ENCODE measurements at places on chromosomes 7 and 10.

GRCh38 chr10:62503872-62504271 is 129.7 kb downstream of the ZNF365 start:
- no peak for DNase-seq

- DNase-seq = no peak
Measured at GRCh38 chr10:37765216-37765615, 92.2 kb downstream of the ZNF248 start.

DNA sequence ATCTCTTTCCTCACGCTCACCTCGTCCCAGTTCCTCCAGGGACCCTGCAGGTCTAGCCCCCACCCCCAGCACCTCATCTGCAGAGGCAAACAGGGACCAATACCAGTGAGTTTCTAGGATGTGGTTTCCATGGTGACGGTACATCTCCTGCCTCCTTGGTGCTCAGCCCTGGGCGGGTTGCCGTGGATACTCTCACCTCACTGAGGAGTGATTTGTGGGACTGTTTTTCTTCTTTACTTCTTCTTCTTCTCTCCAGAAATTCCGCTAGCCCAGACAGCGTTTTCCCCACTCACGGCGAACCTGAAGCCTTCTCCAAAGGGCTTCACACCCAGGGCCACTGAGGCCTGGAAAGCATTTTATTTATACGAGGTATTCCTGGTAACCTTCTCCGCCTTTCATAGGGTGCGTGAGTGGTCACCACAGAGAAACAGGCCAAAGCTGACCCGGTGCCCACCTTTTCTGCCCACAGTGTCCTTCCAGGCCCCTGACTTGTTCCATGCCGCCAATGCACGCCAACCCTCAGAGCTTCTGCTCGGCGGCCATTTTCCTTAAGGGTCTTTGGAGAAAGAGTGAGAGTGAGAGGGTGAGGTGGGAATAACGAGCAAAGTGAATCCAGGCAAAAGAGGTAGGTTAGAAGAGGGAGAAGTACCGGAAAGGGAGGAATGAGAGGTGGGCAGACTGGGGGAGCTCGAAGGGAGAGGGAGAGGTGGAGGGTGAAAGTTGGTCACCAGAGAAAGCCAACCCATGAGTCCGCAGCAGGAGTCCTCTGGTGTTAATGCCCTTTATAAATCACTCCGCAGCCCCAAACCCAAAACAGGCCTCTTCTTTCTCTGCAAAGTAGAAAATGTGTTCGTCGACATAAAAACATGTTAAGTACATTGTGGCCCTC is 15.5 kb downstream of the FAM241B start:
- DNase-seq = no peak

DNA sequence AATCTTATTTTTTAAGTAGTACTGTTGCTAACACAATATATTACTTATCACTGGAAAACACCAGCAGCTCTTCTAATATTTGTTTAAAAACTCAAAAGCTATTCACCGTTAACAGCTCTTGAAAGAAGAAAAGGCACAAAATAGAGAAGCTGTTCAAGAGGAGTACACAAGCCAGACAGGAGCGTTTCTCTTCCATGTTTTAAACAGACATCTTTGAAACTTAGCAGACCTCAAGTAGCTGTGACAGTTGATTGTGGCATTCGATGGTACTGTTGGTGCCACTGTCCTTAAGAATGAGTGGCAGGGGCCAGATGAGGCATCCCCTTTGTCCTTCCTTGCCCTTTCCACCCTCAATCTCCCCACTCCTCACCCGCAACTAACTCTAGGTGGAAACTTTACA is 81.6 kb upstream of the PRR15 start:
- no peak for DNase-seq

- DNase-seq = no peak
Measured at GRCh38 chr7:155132431-155132830, 62.3 kb downstream of the HTR5A start.

GRCh38 chr7:38020121-38020785 is 99.8 kb downstream of the EPDR1 start:
- DNase-seq = no peak

DNA sequence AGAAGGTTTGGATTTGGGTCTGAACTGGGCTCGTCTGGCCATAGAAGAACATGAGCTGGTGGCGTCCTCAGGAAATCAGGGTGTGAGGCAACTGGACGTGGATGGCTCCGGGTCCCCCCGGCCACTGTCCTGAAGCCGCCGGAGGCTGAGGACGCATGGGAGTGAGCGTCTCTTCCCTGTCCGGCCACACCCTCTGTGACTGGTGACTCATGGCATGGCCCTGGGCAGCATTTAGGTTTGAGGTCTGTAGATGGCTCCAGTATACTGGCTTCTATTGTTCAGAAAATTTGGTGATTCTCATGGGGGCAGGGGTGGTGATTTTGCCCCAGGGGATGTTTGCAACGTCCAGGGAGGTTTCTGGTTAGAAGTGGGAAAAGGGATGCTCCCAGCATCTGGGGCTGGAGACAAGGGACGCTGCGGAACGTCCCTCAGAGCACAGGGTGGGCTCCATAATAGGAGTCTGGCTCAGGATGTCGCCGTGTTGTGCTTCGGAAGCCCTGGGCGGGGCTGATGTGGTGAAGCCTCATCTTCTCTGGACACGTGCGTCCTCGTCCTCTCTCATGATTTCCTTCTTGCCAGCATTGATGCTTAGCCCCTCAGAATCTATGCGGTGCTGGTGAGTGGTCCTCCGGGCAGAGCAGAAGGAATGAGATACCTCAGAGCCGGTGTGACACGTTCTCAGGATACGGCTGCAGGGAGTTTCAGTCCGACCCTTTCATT is 49.9 kb downstream of the PITRM1 start:
- DNase-seq = no peak

DNA sequence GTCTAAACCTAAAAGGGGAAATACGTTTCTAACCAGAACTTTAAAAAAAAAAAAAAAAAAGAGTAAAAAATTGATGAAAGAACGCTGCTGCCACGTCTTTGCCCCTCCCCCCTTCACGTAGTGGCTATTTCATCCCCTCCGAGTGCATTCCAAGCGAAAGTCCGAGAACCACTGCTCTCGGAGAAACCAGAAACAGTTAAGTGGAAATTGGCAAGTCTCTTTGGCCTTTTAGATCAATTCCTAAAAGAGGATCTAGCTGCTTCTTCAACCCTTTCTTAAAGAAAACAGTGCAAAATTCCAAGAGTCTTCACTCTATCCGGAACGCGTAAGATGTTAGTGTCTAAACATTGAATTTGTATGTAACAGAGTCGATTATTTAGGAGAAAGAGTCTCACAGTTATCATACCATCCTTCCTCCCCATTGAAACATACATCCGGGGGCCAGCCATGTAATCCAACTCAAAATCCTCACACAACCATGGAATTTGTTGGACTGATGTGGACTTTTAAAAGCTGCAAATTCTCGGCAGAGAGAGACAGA is 1.1 kb downstream of the P4HA1 start:
- DNase-seq = peak; percentile 51

- DNase-seq = peak; percentile 77
Measured at GRCh38 chr10:22316286-22317075, at the start of gene COMMD3. TSS of gene COMMD3 (plus strand) at chr10:22316388. CDS start at chr10:22316418, 30 bp downstream.

DNA sequence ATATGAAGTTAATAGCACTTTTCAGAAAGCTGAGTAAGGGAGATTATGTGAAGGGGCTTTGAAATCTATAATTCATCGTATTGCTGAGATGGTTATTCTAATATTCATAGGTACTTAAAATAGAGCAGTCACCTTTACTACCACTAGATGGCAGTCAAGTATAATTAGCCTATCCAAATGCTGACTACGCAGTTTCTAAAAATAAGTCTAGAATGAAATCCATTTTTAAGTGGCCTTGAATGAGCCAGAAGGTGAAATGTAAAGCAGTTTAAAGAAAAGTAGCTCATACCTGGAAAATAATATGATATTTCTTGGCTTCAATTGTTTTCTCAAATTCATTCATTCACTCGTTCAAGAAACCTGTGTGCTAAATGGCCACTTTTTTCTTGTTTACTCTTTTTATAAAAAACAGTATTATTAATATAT is 1277.1 kb downstream of the GATA3 start:
- DNase-seq = no peak

GRCh38 chr7:29854257-29854938 is 48.1 kb downstream of the WIPF3 start:
- no peak for DNase-seq

DNA sequence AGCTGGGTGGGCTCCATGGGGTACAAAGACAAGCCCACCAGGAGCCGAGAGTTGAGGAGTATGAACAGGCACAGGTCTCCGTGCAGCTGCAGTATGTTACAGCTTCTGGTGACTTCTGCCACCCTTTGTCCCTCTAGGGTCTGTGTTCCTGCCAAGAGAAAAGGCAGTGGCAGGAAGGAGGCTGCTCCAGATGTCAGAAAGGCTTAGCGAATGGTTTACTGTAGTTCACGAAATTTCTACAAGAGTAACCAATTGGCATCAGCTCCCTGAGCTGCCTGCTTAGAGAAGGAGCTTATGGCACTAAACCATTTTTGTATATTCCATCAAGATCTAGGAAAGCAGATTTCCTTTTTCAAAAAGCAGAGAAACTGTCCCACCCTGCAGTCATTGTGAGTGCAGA is 48.2 kb upstream of the TMEM72 start:
- DNase-seq = no peak

GRCh38 chr7:155921086-155921803 is 109.0 kb upstream of the SHH start:
- DNase-seq = no peak

GRCh38 chr7:41573443-41573842 is 129.4 kb downstream of the INHBA start:
- no peak for DNase-seq

- DNase-seq = no peak
Measured at GRCh38 chr10:69636273-69636575, 6.2 kb downstream of the FAM241B start.

DNA sequence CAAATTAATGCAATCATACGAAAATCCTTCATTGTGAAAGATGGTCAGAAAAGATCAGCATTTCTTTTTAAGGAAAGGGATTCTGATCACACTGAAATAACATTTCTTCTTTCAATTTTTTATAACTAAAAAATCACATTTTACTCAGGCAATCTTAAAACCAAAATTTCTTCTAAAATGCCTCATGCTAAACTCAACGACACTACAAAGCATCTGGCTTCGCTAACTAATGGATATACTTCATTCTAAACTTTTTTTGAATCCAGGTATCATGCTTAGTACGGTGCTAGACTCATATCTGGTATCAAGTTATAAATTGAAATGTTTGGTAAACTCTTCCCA is 100.4 kb downstream of the CUBN start:
- no peak for DNase-seq

- no peak for DNase-seq
Measured at GRCh38 chr10:124319926-124320391, 98.8 kb downstream of the OAT start.

DNA sequence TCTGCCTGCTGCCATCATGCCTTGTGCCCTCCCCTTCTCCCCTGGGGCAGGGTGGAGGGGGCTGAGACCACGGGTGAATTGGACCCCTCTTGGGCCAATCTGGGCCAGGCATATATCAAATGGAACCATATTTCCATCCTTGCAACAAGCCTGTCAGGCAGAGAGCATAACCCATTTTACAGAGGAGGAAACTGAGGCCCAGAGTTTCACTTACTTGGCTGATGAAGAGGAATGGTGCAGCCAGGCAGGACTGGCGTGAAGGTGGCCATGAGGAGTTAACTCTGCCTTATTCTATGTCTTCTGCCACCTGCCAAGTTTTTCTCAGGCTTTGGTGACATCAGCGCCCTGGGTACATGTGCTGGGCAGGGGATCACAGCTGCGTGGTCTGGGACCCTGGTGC is 155.5 kb upstream of the PCBD1 start:
- DNase-seq = no peak

GRCh38 chr7:55140221-55140940 is 121.6 kb downstream of the EGFR start:
- DNase-seq = no peak

- no peak for DNase-seq
Measured at GRCh38 chr7:50682079-50682478, 100.6 kb downstream of the GRB10 start.

- DNase-seq = no peak
Measured at GRCh38 chr10:34732926-34733325, 82.2 kb downstream of the PARD3 start.

DNA sequence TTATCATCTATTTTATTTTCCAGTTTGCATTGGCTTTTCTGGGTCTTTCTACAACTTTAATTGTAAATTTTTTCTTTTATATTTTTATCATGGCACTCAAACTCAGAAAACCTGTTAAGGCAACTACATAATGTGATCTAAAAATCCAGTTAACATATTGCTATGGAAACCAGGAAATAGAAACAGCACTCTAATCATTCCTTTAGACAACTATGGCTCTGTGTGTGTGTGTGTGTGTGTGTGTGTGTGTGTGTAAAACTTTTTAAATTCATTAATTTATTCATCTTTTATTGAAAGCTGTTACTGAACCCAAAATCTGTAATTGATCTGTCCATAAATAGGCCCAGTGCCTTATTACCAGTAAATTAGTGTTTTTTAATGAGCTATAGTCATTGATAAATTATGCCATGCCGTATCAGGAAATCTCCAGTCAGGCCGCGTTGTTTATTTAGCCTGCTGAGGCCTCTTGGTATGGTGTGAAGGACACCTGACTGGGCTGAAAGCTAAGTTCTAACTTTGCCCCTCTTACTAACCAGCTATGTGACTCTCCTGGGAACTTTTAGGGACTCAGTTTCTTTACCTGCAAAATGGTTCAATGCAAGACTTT is 1.5 kb upstream of the MET start:
- DNase-seq = no peak

- DNase-seq = no peak
Measured at GRCh38 chr7:85454904-85455303, 268.0 kb upstream of the SEMA3D start.

- DNase-seq = no peak
Measured at GRCh38 chr10:132098539-132099388, 33.0 kb downstream of the JAKMIP3 start.

- DNase-seq = no peak
Measured at GRCh38 chr10:132665946-132666704, 119.8 kb downstream of the NKX6-2 start.

DNA sequence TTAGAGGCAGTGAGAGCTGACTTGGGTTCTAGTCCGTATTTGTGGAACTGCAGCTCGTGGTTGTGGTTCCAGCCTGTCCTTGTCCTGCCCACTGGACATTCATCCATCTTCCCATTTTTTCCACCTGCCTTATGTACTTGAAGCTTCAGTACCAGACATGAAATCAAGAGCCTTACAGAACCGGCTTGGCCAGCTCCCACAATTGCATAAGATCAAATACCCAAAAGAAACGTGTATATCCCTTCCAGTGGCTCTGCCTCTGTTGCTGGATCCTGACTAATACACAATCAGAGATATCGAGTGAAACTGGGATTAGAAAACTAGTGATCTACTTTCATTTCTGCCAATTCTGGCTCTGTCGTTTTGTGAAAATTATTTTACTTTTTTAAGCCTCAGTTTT is 23.8 kb upstream of the LIPA start:
- DNase-seq = no peak

- no peak for DNase-seq
Measured at GRCh38 chr7:114426382-114426781, 11.8 kb downstream of the FOXP2 start.

DNA sequence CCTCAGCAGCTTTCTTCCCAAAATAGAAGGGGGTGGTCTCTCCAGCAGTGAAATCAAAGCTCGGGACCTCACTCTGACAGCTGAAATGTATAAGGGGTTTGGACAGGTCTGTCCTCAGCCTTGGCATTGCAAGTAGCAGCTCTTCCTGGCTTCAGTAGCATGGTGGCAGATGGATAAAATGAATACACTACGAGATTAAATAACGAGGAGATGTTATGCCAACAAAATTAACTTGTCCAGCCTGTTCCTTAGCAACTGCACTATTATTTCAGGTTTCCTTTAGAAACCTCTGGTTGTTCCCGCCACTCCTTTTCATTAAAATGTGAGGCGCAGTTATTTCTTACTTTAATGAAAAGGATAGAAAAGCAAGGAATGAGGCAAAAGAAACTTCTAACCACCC is 24.9 kb downstream of the PRLHR start:
- no peak for DNase-seq

Data from NCI-H2227 treated with DMSO at 0.1 percent for 48 hours (cell line).